ENCODE measurements at places on chromosomes 1 and 21.

- no peak for DNase-seq
These were observed 1.9 kb downstream of the PEAR1 start for GRCh38 chr1:156895455-156895812.

GRCh38 chr1:3119725-3120124 lies 50.7 kb downstream of the PRDM16 start:
- DNase-seq, result no peak

DNA sequence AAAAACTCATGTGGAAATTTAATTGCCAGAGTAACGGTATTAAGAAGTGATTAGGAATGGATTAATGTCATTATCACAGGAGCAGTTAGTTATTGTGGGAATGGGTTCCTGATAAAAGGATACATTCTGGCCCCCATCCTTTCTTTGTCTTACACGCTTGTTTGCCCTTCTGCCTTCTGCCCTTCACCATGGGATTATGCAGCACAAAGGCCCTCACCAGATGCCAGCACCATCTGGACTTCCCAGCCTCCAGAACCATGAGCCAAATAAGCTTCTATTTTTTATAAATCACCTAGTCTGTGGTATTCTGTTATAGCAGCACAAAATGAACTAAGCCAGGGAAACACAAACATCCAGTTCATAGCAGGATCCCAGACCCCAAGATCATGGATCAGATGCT lies 33.9 kb upstream of the POU2F1 start:
- no peak for DNase-seq

DNA sequence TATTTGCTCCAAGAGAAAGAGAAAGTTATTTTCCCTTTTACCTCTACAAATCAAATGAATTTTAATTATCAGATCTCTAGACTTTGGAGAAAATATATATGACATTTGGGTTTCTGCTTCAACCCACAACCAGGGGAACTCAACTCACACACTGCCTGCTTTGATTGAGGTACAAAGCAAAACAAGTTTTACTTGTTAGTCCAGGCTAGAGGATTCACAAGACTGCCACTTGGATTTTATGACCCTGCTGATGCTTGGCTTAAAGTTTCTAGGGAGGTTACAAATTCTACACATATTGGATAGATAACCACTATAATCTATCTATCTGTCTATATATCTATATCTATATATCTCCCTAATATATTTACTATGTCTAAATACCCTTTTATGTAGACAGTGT lies 467.3 kb upstream of the RGS18 start:
- DNase-seq, result no peak

Measured in activated T-cell treated with anti-CD3 and anti-CD28 coated beads, Interleukin-2, amount 50 U/mL, for 1 hour (primary cell).